Right forelimb (tissue), 1 donor: ENCODE measurements at places on chromosomes 6 and 20.

GRCh38 chr20:57200882-57201695 is 65.4 kb downstream of the BMP7 start:
- no peak for DNase-seq

- no peak for DNase-seq
Measured at GRCh38 chr20:8021541-8022269, 2.1 kb upstream of the TMX4 start.

GRCh38 chr20:2178318-2179232 is 76.9 kb downstream of the STK35 start:
- DNase-seq: no peak

DNA sequence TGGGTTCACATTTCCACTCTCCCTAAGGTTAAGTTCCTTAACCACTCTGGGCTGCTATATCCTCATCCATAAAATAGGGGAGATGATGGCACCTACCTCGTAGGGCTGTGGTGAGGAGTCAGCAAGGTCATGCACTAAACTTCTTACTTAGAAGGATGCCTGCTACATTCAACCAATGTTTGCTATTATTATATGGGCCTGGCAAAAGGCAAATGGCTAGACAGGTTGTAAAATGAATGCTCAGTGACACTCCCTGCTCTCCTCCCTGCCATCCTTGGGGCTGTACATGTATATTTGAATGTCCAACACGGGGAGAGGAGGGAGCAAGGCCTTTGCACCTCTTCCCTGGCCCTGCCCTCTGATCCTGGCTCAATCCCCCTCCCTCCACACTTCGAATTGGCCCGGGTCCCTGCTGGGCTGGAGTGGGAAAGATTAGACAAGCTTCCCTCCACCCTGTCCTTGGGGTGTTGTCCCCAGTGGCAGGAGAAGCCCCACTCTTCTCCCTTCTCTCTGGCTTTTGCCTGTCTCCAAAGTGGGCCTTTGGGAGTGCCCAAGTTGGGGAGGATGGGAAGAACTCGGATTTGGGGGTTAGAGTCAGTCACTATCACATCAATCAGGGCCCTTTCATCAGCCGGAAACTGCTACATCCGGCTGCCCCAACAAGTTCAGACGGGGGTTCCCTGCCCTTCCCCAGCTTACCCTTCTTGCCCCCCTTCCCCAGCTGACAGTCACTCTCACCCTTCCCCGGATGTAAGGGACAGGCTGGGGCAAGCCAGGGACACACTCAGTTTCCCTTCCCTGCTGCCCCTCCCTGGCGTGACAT is 36.3 kb upstream of the VEGFA start:
- DNase-seq: no peak

- peak; percentile 72 for DNase-seq
Measured at GRCh38 chr6:169868458-169868857, 117.0 kb downstream of the ERMARD start.

DNA sequence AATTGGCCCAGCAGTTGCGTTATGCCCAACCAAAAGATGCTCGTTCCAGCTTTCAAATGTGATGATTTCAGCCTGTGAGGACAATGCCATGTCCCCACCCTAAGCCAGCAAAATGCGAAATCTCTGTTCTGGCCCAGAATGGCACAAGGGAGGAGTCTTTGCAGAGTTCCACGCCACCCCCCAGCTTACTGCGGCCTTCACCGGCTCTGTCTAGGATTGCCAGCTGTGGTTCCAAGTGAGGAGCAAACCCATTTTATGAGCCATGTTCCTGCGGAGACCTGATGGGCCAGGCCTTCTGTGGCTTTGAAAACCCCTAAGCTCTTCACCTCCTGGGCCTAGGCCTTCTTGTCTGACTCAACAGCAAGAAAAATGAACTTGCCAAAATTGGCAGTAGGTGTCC is 146.8 kb upstream of the SNX9 start:
- DNase-seq: no peak

DNA sequence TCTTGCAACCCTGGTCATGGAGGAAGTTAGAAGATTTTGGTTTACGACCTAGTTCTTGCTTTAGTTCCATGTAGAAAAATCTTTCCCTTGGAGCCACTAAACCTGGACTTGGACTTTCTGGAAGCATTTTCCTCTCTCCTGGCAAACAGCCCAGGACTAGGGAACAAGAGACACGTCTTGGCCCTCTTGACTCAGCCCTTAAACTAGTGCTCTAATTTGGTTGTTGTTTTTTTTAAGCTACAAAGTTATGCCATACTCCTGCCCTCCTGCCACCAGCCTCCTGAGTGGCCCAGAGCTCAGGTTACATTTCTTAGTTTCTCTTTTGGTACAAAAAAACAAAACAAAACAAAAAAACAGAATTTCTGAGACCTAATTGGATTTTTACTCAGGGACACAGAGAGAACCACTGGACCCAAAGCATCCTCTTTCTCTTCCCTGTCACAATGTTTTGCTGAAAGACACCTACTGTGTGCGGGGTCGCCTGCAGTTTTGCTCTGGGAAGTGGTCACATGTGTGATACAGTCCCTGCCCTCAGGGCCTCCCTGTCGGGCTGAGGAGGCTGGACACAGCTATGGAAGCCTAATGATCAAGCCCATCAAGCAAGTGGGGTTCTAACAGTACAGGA is 32.3 kb upstream of the SCUBE3 start:
- DNase-seq: no peak

GRCh38 chr20:61445138-61445537 is 193.1 kb downstream of the CDH4 start:
- no peak for DNase-seq

- no peak for DNase-seq
Measured at GRCh38 chr6:132341646-132342045, 59.6 kb downstream of the MOXD1 start.

DNA sequence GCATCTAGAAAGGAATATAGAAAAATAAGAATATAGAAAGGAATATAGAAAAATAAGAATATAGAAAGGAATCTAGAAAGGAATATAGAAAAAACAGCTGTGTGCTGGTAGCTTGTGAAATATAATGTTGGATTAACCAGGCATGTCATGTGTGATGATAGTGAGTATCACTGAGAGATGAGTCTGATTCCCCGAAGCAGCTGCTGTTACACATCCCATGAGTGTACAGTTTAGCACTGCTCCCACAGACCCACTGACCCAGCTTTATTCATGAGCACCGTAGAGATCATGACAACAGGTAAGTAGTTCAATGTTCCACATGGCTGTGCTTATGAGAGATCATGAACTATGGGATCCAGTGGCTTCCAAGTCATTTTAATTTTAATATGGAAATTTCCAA is 64.8 kb downstream of the SLC22A3 start:
- no peak for DNase-seq

GRCh38 chr6:26286168-26286877 is 78.7 kb upstream of the BTN3A2 start:
- DNase-seq: peak; percentile 88

GRCh38 chr6:46052479-46052878 is 36.8 kb upstream of the CLIC5 start:
- no peak for DNase-seq

GRCh38 chr6:30893001-30893591 is 8.8 kb downstream of the DDR1 start:
- DNase-seq: no peak

GRCh38 chr6:107419733-107420132 is 39.6 kb downstream of the PDSS2 start:
- DNase-seq: no peak

DNA sequence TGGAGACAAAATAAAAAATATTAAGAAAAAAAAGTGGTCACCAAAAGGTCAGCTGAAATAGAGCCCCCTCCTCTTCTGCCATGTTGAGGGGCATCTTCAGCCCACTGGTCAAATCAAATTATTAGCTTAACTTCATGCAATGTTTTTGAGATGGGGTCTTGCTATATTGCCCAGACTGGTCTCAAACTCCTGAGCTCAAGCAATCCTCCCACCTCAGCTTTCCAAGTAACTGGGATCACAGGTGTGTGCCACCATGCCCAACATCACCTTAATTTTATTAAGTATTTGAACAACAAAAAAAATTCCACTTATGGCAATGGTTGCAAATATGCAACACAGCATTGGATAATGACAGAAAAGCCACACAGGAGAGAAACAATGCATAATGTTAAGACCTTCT is 99.3 kb upstream of the BEND3 start:
- no peak for DNase-seq

DNA sequence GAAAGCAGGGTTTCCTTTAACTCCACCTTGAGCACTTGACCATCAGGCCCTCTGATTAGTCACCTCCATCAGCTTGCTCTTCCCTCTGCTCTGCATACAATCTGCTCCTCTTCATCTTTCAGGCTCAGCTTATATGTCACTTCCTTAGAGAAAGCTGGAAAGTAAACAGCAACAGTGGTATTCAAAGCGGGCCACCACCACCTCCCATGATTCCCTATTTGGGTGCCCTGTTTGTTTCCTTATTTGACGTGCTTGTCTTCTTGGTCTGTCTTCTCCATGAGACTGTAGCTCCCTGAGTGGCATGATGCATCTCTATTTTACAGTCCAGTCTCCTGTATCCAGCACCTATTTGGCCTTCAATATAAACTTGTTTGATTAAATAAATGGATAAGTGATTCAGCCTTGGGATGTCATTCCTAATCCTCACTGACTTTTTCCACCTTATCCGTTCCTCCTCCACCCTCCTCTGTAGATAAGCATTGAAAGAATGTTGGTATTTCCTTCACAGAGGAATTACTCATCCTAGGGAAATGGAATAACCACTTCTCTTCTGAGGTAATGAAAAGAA is 102.8 kb upstream of the SGK1 start:
- no peak for DNase-seq
